ENCODE measurements at places on chromosomes 3 and 15. TPM values are rescaled to one million over a fixed set of nuclear protein-coding genes. Genes with fewer than 3 reads are reported as not detected.
A peak's percentile ranks its signal among the peaks of the same experiment; 100 is the strongest.

Gene GNB4
- 3.9 TPM for polyA plus RNA-seq

Gene MITF
- polyA plus RNA-seq = 14.1 TPM

Gene NOX5
- 0.19 TPM for polyA plus RNA-seq

Gene MASP1
- polyA plus RNA-seq = 2.8 TPM

Gene HGD
- polyA plus RNA-seq = 251 TPM

Gene IL17RB
- 87.4 TPM for polyA plus RNA-seq

Gene ILDR1
- 11.9 TPM for polyA plus RNA-seq

DNA sequence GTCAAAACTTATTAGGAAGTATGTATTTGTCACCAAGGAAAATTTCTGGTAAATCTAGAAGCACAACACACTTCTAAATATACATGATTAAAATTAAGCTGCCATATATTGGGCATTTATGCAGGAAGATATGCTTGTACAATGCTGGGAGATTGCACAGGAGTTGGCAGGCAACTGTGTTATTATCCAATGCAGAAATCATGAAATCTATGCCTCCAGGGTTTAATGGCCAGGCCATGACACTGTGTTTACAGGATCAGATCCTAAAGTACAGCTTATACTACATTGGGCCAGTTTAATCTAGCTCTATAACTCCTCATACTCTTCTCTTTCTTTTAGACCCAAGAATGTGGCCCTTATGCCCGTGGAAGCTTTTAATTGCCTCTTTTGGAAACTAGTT is 391.4 kb upstream of the DPH6 start:
- DNase-seq = no peak

GRCh38 chr15:31320022-31320421 is 6.6 kb upstream of the KLF13 start:
- no peak for DNase-seq

GRCh38 chr3:154164387-154164786 is 43.2 kb downstream of the ARHGEF26 start:
- DNase-seq = no peak

GRCh38 chr15:29656636-29657475 is 165.4 kb downstream of the TJP1 start:
- no peak for DNase-seq

GRCh38 chr3:53219895-53220483 is 35.8 kb downstream of the TKT start:
- DNase-seq = peak; percentile 87

- no peak for DNase-seq
These were observed 85.0 kb upstream of the P3H2 start for GRCh38 chr3:190205739-190206138.
